ENCODE measurements at places on chromosomes 5 and 9.

DNA sequence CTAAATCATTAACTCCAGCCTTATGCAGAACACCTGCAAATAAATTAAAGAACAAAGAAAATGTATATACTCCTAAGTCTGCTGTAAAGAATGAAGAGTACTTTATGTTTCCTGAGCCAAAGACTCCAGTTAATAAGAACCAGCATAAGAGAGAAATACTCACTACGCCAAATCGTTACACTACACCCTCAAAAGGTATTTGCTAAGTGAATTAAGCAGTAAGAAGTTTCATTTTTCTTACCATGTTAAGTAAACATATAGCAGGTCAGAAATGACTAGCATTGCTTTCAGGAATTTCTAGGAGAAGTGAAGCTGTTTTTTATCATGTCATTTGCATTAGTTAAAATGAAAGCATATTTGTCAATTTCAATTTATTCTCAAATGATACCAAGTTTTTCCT, 92.7 kb downstream of the MELK start:
- H3K27me3 ChIP-seq: no peaks in the 10 kb centered on the region
- H3K4me1 ChIP-seq: no peaks in the 10 kb centered on the region
- peaks cover 13% of the 10 kb centered on the region for H3K36me3 ChIP-seq
- peak overlapping the region; percentile 3 for H3K27ac ChIP-seq
- H3K4me3 ChIP-seq: peak overlapping the region; percentile 11

GRCh38 chr5:1052641-1053390, 44.2 kb downstream of the NKD2 start:
- H3K36me3 ChIP-seq: peaks cover 5% of the 10 kb centered on the region
- peaks cover 5% of the 10 kb centered on the region for H3K4me1 ChIP-seq
- DNase-seq: no peak
- no peak overlapping the region for H3K4me3 ChIP-seq

DNA sequence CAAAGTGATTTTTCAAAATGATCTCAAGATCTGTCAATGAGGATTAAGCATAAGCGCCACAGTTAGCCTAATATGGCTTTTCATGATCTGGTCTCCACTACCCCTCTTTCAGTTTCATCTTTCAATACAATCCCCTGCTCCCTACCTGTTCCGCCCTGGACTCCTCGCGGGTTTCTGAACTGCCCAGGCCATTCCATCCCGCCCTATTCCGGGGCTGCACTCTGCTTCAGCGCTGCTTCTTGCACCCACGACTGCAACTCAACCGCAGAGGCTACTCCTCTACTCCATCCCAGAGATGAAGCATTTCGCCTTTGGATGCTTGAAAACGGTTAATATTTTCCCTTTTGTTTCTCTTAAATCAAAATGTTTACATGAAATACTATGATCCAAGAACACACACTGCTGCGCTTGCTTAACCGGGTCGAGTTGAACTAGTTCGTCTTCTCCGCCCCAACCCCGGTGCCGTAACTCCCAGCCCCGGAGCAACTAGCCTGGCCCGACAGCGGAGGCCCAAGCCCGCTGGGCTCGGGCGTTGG, 716 bp upstream of the OTULIN start:
- peaks cover 9% of the 10 kb centered on the region for H3K36me3 ChIP-seq
- H3K27ac ChIP-seq: peak overlapping the region; percentile 89
- no peaks in the 10 kb centered on the region for H3K27me3 ChIP-seq
- DNase-seq: no peak
- H3K4me1 ChIP-seq: peaks cover 28% of the 10 kb centered on the region
- peak overlapping the region; percentile 96 for H3K4me3 ChIP-seq

DNA sequence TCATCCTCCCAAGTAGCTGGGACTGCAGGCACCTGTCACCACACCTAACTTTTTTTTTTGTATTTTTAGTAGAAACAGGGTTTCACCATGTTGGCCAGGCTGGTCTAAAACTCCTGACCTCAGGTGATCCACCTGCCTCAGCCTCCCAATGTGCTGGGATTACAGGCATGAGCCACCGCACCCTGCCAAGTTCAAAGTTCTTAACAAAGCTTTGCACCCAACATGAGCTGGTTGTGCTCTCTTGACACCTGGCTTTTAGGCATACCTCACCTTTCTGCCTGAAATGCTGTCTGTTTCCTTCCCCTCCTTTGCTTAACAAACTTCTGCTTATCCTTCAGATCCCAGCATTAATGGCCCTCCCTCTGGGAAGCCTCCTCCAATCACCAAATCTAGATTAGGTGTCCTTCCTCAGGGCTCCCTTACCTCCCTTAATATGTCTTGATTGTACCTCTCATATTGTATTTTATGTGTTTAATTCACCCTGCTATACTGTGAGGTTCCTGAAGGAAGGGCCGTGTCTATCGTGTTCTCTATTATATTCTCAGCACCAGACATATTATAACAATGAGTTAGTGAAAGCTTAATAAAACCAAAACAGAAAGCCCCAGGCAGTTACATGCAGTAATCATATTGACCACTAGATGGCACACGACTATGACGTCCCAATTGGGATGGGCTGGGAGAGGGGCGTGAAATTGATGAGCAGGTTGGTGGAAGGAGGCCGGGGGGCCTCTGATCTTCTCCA, 62.9 kb upstream of the PPARGC1B start:
- no peak overlapping the region for H3K27ac ChIP-seq
- peaks cover 3% of the 10 kb centered on the region for H3K27me3 ChIP-seq
- DNase-seq: peak; percentile 47
- H3K36me3 ChIP-seq: no peaks in the 10 kb centered on the region
- no peak overlapping the region for H3K4me3 ChIP-seq

GRCh38 chr5:108726446-108727235, 21.1 kb upstream of the FER start:
- H3K36me3 ChIP-seq: no peaks in the 10 kb centered on the region
- peak overlapping the region; percentile 95 for H3K4me3 ChIP-seq
- H3K27ac ChIP-seq: peak overlapping the region; percentile 98
- no peaks in the 10 kb centered on the region for H3K27me3 ChIP-seq

DNA sequence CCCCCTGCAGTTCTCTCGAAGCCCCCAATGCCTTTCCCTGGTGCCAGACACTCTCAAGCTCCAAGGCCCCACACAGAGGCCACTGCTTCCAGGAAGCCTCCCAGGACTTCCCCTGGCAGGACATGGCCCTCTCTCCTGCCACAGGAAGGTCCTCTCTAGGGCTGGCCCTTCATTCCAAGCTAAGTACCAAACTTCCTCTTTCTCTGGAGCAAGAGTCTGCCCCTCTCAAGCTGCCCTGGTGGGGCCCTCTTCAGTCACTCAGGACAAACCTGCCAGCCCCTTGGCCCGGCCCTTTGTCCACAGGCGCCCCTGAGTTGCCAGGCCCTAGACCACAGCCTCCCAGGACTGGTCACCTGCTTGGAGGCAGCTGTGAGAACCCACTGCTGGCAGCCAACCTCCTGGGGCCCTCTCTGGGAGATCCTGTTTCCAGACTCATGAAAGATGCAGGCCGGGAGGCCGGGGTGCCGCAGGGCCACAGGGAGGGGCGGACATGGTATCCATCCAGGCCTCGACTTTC, 6.6 kb downstream of the NINJ1 start:
- H3K27me3 ChIP-seq: no peaks in the 10 kb centered on the region
- DNase-seq: no peak
- peaks cover 11% of the 10 kb centered on the region for H3K4me1 ChIP-seq
- H3K27ac ChIP-seq: peak overlapping the region; percentile 41
- H3K4me3 ChIP-seq: no peak overlapping the region

GRCh38 chr5:110094548-110094947, 404.8 kb downstream of the MAN2A1 start:
- H3K36me3 ChIP-seq: no peaks in the 10 kb centered on the region
- no peaks in the 10 kb centered on the region for H3K4me1 ChIP-seq
- no peak for DNase-seq
- H3K4me3 ChIP-seq: no peak overlapping the region
- H3K27me3 ChIP-seq: peaks cover 3% of the 10 kb centered on the region
- H3K27ac ChIP-seq: no peak overlapping the region

DNA sequence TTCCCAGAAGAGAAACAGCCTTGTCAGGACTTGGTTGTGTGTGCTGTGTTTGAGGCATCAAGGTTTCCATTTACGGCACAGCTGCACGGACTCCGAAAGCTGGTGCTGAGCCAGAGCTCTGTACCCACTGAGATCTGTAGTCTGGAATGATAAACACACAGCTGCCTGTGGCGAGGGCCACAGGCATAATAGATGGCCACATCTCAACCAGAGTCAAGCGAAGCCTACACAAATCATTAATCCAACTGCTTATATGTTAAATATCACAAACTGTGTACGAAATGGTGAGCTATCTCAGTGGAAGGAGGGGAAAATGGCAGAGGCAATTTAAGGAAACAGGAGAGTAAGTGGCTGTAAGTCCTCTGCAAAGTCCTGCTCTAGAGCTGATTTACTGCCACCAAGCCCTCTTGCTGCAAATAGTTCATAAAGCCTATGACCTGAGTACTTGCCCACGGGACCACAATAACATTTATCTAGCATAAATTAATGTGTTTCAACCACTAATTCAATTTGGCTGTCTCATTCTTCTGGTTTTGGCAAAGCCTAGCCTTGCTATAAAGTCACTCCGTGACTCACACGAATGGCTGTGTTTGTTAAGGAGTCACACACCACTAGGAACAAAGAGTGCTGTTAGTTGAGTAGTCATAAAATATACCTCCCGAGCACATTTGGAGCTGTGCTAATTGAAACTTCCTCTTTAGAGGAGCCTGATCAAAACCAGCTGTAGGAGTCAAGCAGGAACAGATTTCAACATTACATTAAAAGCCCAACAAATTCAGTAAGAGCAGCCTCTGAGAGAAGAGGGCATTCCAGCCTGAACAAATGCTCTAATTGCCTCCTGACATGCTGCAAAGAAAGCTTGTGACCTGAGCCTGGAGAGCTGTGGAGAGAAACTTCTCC, 738.6 kb upstream of the ZNF608 start:
- peak overlapping the region; percentile 70 for H3K4me3 ChIP-seq
- DNase-seq: no peak
- H3K27ac ChIP-seq: peak overlapping the region; percentile 59
- no peaks in the 10 kb centered on the region for H3K27me3 ChIP-seq

DNA sequence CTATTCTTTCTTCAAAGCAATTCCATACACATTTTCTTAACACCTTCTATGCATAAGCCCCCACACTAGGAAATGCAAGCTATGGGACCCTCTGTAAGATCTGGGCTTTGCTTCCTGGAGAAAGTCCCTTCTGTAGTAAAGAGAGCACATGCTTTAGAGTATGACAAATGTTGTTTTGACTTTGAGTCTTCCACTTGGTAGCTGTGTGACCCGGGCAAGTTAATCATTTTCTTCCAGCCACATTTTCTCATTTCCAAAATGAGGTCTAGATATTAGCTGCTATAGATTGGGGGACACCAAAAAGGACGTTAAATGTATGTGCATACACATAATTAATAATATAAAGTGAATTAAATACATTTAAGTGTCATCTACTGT, 334.0 kb downstream of the NFIB start:
- no peaks in the 10 kb centered on the region for H3K27me3 ChIP-seq
- peaks cover 35% of the 10 kb centered on the region for H3K4me1 ChIP-seq
- no peaks in the 10 kb centered on the region for H3K36me3 ChIP-seq
- DNase-seq: no peak

DNA sequence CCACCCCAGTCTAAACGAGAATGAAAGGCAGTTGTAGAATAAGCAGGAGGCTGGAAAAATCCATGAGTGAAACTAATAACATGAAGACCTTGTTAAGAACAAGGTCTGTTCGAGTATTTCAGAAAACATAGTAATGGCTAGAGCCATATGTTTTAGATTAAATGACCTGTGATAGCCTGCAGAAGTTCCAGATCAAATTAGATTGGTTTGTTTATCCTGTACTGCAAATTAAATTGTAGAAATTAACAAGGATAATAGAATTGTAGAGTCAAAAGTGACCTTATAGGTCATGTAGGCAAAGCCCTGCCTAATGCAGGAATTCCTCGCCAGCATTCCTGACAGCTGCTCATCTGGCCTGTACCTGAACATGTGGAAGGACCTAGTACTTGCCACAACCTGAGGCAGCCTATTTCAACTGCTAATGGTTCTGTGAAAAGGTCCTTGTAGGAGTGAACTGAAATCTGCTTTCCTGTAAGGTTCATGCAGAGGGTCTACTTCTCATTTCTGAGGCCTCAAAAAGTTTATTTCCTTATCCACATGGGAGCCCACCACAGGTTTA, 17.2 kb downstream of the LIX1 start:
- no peak overlapping the region for H3K4me3 ChIP-seq
- peaks cover 21% of the 10 kb centered on the region for H3K27me3 ChIP-seq
- H3K27ac ChIP-seq: no peak overlapping the region
- no peak for DNase-seq
- H3K4me1 ChIP-seq: peaks cover 3% of the 10 kb centered on the region

DNA sequence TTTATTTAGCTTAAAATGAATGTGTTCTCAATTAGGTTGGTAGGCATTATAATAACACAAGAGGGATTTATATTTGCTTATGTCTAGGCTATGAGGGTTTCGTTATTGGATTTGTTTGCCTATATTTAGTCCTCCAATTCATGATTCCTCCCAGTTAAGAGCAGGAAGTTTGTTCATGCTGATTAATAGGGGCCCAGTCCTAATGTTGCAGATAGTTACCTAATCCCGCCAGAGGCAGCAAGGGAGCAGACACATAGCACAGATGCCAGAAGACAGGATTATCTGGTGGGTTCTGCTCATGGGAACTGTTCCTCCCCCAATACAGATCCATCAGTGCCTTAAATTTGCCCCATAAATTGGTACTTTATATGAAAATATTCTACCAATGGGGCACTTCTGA, 100.8 kb upstream of the TLE4 start:
- H3K36me3 ChIP-seq: no peaks in the 10 kb centered on the region
- no peak for DNase-seq
- peaks cover 15% of the 10 kb centered on the region for H3K27me3 ChIP-seq
- H3K4me3 ChIP-seq: no peak overlapping the region

DNA sequence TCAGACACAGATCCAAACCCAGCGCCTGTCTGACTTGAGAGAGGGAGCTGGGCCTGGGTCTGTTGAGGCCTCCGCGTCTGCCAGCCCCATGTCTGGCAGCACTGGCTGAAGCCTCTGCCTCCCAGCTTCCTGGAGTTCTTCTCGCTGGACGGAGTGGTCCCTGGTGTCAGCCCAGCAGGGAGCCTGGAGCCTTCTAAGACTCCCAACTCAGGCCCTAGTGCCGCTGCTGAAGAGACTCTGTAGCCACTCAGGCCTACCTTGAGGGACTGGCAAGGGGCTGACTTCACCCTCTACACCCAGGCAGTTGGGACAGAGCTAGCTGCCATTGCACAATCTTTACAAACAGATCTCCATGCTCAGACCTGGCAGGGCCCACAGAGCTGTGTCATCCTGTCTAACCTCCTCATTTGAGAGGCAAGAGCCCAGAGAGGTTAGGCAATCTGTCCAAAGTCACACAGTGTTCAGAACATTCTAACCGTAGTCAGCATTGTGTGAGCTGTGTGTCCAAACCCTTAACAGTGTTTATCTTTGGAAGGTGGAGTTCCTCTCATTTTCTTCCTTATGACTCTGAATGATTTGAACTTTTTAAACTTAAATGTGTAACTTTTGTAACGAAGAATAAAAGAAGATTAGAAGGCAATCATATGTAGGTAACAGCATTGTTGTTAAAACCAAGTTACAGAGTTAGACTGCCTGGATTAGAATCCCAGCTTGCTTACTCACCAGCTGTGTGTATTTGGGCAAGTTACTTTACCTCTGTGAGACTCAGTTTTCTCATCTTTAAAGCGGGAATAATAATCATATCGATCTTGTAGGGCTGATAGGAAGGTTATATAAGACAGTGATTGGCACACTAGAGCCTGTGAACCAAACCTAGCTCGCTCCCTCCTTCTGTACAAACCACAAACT, 4.6 kb upstream of the DUSP1 start:
- H3K27me3 ChIP-seq: no peaks in the 10 kb centered on the region
- H3K36me3 ChIP-seq: no peaks in the 10 kb centered on the region
- H3K4me1 ChIP-seq: peaks cover 23% of the 10 kb centered on the region
- H3K27ac ChIP-seq: peak overlapping the region; percentile 65
- no peak overlapping the region for H3K4me3 ChIP-seq
- no peak for DNase-seq
